Activated naive CD8-positive, alpha-beta T cell treated with anti-CD3 and anti-CD28 coated beads for 36 hours (primary cell): ENCODE measurements at places on chromosomes 3 and 15. TPM values are rescaled to one million over a fixed set of nuclear protein-coding genes. Genes with fewer than 3 reads are reported as not detected.
A peak's percentile ranks its signal among the peaks of the same experiment; 100 is the strongest.

Gene SPINT1
- total RNA-seq: 3.4 TPM

DNA sequence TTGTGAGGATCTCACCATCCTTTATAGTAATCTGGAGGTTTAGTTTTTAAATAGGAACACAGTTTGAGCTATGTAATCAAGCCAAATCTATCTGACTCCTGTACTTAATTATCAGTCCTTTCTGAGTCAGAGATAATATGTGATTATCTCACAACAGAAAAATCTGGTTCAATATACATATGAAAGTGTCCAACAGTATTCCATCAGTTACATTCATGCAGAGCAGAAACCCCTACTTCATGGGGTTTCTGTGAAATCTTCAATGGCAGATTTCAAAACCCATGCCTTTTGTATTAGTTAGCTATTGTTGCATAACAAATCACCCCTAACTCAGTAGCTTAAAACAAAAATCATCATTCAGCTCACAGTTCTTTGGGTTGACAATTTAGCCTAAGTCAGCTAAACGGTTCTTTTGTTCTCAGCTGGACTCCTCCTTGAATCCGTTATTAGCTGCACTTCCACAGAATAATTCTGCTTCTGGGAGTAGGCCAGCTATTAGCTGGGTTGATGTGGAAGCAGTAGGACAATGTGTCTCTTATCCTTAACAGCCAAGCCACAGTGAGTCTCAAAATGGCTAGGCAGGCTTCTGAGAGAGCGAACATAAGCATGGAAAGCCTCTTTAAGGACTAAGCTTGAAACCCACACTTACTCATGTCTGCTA is 42.9 kb upstream of the ARPP21 start:
- H3K4me1 ChIP-seq: no peaks in the 10 kb centered on the region
- H3K36me3 ChIP-seq: no peaks in the 10 kb centered on the region
- H3K27me3 ChIP-seq: no peaks in the 10 kb centered on the region
- H3K27ac ChIP-seq: no peak overlapping the region
- no peak for DNase-seq
- H3K4me3 ChIP-seq: no peak overlapping the region

GRCh38 chr15:65184305-65184867 is 756 bp downstream of the CLPX start:
- H3K27me3 ChIP-seq: no peaks in the 10 kb centered on the region
- peak; percentile 49 for DNase-seq
- H3K4me1 ChIP-seq: peaks cover 30% of the 10 kb centered on the region
- H3K36me3 ChIP-seq: peaks cover 21% of the 10 kb centered on the region
- peak overlapping the region; percentile 90 for H3K27ac ChIP-seq

- H3K36me3 ChIP-seq: peaks cover 26% of the 10 kb centered on the region
- H3K27ac ChIP-seq: no peak overlapping the region
These were observed 553.7 kb downstream of the TAFA4 start for GRCh38 chr3:68378631-68379030.

GRCh38 chr3:167151636-167152035 is 228.5 kb downstream of the ZBBX start:
- H3K27me3 ChIP-seq: no peaks in the 10 kb centered on the region
- H3K27ac ChIP-seq: no peak overlapping the region
- DNase-seq: no peak
- H3K4me3 ChIP-seq: no peak overlapping the region
- H3K4me1 ChIP-seq: no peaks in the 10 kb centered on the region
- H3K36me3 ChIP-seq: no peaks in the 10 kb centered on the region

Gene FOXB1
- total RNA-seq: 0.29 TPM

DNA sequence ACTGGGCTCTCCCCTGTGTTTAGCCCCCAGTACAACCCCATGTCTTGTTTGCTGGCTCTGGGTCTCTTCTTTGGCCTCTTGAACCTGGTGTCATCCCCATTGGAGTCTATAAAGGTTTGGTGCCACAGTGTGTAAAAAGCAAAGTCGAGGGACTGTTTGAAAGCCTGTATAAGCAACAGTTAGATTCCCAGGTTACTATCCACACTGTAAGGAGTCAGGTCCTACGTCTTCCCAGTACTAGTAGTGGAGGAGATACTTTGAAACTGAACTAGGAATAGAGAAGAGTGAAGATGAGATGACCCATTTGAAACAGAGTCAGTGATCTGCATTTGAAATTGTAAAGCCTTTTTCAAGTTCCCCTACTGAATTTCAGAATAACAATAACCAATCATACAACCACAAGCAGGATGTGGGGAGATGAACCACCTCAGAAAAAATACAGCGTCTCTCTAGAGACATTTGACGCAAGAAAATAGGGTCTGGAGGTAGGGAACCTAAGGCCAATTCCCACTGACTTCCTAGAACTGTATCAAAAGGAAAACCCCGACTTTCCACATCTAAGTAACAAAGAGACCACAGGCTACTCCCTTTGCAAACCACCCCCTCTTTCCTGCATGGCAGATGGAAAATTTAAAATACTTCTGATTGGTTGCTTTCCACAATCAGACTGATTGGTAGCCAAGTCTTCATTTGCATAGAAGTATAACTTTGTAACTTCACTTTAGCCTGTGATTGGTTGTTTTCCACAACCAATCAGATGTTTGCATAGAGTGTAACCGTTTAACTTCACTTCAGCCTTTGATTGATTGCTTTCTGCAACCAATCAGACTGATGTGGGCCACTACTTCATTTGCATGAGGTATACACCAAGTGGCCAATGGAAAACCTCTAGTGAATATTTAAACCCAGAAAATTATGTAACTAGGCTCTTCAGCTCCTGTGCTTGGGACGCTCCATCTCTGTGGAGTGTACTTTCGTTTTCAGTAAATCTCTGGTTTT is 49.9 kb upstream of the NEDD4 start:
- H3K4me3 ChIP-seq: peak overlapping the region; percentile 49
- peak; percentile 53 for DNase-seq
- peaks cover 35% of the 10 kb centered on the region for H3K4me1 ChIP-seq
- H3K27ac ChIP-seq: peak overlapping the region; percentile 95
- H3K36me3 ChIP-seq: peaks cover 29% of the 10 kb centered on the region
- H3K27me3 ChIP-seq: peaks cover 3% of the 10 kb centered on the region

- no peak overlapping the region for H3K27ac ChIP-seq
- DNase-seq: no peak
- no peaks in the 10 kb centered on the region for H3K27me3 ChIP-seq
- peaks cover 44% of the 10 kb centered on the region for H3K36me3 ChIP-seq
These were observed 5.2 kb downstream of the ARPP19 start for GRCh38 chr15:52563501-52564060.

- H3K27ac ChIP-seq: no peak overlapping the region
- H3K27me3 ChIP-seq: peaks cover 67% of the 10 kb centered on the region
- H3K4me1 ChIP-seq: peaks cover 3% of the 10 kb centered on the region
- no peak overlapping the region for H3K4me3 ChIP-seq
- H3K36me3 ChIP-seq: no peaks in the 10 kb centered on the region
- peak; percentile 27 for DNase-seq
These were observed 1.2 kb downstream of the HRH1 start for GRCh38 chr3:11155341-11156025.

GRCh38 chr15:66845266-66845785 is 143.3 kb downstream of the SMAD6 start:
- no peak overlapping the region for H3K4me3 ChIP-seq
- peaks cover 4% of the 10 kb centered on the region for H3K4me1 ChIP-seq
- H3K27me3 ChIP-seq: peaks cover 45% of the 10 kb centered on the region
- DNase-seq: no peak
- H3K36me3 ChIP-seq: no peaks in the 10 kb centered on the region
